Mucosa of descending colon (tissue), 3 donors: ENCODE measurements at places on chromosomes 3 and 15.

DNA sequence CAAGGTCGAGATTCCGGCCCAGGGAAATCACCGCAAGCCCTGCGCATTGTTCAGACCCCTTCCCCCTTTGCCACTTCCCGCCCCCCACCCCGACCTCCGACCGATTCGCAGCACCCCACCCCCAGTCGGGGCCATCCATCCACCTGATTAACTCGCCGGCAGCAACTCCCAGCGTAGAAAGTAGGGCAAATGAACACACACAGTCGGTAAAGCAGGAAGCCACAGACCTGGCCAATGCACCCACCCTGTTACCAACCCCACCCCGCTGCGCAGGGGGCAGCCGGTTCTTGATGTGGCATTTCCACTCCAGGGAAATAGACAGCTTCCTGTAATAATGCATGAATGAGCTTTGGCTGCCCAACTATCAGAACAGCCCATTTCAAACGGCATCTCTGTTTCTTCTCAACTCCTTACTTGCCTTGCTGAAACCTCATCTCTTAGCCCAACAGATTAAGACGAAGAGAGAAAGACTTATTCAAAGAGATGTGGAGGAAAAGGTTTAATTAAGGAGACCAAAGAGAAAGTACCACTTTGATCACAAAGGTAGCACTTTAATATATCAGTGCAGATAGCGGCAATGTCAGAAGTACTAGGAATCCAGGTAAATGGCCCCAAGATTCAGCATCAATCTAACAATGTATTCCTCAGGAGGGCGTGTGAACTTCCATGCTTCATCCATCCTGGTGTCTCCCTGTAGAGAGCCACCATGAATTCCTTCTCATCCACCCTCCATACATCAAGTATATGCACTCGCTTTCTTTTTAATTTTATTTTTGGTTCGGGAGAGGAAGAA, 1.9 kb downstream of the TNIK start:
- peak; percentile 79 for DNase-seq

DNA sequence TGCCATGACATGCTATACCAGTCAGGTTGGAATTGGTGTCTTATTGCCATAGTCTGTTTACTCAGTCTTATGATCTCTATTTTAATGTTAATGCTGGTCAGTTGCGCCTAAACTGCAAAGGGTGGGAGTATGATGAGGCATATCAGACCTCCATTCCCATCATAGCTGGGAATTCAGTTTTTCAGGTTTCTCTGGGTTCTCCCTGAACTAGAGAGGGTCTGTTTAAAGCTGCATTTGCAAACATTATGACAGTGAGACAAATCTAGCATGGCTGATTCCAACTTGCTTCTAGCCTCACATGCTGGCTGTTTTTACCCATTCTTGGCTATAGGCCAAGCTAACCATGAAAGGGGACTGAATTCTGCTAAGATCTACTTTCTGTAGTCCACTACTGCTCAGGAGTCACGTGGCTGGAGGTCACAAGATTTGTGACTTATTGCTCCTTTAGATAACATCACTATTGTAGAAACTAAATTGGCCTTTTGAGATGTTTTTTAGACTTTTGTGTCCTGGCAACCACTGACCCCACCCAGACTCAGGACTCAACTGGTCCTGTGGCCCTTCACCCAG, 96.5 kb downstream of the TGFBR2 start:
- no peak for DNase-seq

DNA sequence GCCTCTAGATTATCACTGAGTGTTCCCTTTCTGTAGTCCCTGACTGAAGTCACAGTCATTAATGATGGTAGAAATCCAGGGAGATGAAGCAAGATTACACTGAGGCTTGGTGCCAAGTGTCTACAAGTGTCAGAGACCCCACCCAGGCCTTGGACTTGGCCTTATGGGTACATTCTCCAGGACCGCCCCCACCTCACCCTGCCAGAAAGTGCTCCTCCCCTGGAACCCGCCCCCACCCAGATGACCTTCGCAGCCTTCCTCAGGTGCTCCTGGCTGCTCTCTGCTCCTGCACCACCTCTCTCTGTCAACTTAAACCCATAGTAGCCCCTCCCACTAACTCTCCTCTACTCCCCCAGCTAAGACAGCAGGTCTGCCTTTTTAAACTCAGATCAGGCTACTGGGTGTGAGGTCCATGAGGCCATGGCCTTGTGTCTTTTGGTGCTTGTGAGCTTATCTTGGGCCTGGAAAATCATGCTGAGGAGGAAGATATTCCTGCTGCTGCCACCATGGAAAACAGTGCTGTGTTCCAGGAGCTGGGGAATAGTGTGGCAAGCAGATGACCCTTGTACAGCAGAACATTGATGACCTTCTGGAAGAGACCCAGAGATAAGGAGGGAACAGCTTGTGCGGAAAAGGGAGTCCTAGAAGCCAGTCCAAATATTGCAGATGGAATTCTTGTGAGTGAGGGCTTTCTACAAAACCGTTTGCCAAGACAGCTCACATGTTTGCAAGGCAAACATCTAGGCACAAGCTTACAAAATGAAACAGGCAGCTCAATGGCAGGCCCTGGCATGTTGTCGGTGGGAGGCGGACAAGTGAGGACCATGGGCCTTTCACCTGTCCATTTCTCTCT, 40.3 kb upstream of the NDUFB4 start:
- peak; percentile 51 for DNase-seq

DNA sequence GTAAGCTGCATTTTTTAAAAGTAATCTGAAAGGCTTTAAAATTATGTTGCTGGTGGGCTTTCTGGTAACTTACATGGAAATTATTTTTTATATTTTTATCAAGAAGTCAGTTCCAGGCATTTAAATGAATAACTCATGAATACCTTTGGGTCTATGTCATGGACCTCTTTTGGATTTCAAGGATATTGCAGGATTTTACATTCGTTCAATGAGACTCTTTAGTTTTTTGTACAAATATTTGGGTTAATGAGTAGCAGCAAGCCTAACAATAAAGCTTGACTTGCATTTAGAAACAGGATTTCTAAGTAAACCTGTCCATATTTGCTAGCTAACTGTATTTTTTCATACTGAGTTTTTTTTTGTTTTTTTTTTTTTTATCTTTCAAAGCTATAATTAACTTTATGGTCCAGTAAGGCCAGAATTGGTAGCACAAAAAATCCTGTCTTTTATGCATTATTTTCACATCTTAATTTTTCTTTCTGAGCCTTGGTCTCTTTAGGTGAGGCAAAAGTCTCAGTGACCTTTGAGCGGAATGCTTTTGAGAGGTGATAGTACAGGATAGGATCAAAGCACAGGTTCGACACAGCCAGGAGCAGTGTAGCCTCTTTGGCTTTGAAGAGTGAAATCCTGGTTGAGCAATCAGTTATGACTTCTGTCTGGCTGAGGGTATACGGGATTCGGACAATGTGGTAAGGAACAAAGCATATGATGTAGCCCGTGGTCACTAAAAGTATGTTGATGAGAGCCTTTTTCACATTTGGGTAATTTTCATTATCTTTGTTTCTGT, 4.8 kb downstream of the GPR171 start:
- no peak for DNase-seq

DNA sequence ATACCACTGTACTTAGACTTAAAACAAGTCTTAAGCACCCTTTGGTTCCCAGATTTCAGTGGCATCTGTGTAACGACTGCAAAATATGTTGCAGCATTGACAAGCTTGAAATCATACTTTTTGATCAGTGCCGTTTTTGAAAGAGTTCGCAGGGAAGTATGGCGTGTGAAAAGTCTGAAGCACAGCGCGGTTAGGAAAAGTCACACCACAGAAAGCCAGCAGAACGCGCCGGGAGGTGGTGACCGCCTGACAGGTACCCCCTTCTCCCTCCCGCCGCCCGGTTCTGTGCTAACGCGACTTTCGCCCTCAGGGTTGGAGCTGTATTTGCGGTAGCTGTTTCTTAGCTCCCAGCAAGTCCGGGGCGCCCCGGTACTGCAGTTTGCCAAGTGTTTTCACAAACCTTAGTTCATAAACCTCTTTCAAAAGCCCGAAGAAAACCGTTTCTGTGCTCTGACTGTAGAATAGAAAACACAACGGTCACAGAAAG, 481 bp upstream of the CRYBG3 start:
- peak; percentile 65 for DNase-seq

DNA sequence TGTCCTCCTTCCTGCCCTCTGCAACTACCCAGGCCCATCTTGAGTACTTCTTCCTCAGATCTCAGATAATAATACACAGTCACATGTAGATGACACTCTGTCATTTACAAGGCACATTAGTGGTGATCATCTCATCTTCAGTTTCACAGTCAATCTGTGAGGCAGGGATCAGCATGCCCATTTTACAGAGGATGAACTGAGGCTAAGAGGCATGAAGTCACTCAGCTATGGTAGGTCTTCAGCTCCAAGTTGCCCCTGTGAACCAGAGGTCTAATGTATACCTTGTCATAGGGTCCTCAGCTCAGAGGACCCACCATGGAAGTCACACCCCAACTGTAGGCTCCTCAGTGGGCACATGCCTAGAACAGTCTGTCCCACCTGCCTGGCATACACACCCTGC, 4.2 kb upstream of the CILP start:
- DNase-seq, result no peak

DNA sequence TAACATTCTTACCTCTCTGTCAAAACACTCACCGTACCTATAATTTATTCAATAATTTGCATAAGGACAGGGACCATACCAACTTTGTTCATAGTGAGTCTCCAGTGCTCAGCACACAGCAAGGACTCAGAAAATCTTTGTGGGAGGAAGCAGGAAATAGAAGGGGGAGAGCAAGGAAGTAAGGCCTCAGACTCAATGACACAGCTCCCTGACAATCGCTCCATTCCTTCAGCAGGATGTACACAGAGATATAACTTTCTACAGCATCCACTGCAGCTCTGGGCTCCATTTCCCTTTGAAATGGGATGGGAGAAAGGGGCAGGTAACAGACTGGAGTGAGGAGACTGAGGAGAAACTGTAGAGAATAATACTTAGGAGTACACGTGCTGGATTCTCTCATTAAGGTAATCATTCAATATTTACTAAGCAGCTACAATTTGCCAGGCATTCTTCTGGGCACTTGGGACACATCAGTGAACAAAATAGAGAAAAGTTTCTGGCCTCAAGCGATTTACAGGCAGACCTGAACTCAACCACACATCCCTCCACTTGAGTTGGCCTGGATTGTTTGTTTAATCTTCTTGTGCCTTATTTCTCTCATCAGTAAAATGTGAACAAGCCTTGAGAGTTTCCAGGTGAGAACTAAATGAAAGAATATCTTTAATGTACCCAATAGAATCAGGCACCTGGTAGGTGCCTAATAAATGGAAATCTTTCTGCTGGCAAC, 330.3 kb upstream of the THBS1 start:
- DNase-seq, result no peak

GRCh38 chr3:122628567-122628966, 51.1 kb downstream of the PARP15 start:
- no peak for DNase-seq

GRCh38 chr3:177776661-177777101, 579.4 kb upstream of the TBL1XR1 start:
- DNase-seq, result no peak

DNA sequence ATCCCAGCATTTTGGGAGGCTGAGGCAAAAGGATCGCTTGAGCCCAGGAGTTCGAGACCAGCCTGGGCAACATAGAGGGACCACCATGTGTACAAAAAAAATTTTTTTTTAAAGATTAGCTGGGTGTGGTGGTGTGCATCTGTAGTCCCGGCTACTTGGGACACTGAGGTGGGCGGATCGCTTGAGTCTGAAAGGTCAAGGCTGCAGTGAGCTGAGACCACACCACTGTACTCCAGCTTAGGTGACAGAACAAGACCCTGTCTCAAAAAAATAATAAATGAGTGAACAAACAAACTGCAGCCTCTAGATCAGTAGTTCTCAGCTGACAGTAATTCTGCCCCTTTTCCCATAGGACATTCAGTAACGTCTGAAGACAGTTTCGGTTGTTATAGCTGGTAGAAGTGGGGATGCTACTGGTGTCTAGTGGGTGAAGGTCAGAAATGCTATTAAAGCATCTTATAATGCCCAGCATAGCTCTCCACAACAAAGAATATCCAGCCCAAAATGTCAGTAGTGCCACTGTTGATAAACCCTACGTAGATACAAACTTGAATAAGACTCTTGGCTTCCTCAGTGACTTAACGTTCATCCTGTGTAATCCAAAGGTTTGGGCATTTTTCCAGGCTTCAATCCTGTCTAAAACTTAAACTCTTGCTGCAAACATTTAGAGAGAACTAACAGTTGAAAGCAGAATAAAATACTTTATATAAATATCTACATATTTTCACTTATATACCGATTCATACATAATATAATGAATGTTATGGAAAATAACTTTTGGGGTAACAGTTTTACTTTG, 10.6 kb downstream of the SMC4 start:
- no peak for DNase-seq

DNA sequence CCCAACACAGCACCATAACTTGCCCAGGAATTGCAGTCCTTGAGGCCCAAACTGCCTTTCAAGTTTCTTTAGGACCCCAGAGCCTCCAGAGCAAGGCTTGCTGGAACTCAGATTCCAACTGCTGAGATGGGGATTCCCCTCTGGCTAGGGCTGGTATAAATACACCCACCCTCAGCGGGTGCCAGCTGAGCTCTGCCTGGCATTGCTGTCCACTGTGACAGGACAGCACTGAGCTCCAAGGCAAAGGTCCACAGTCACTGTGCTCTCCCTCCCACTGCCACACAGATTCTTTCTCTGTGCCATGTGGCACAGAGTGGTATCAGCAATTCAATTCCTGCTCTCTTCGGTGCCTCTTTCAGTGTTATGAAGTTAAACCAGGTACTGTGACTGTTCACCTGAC, 304.2 kb upstream of the LMCD1 start:
- no peak for DNase-seq

- DNase-seq, result no peak
Measured at GRCh38 chr3:2741516-2741915, 368.7 kb downstream of the IL5RA start.

- DNase-seq, result peak; percentile 48
Measured at GRCh38 chr3:38649500-38650247, at the start of gene SCN5A. Gene SCN5A (minus strand): TSS chr3:38649687. CDS start chr3:38633307, 16,380 bp downstream.

GRCh38 chr15:70308735-70309434, 211.2 kb upstream of the TLE3 start:
- DNase-seq, result no peak

DNA sequence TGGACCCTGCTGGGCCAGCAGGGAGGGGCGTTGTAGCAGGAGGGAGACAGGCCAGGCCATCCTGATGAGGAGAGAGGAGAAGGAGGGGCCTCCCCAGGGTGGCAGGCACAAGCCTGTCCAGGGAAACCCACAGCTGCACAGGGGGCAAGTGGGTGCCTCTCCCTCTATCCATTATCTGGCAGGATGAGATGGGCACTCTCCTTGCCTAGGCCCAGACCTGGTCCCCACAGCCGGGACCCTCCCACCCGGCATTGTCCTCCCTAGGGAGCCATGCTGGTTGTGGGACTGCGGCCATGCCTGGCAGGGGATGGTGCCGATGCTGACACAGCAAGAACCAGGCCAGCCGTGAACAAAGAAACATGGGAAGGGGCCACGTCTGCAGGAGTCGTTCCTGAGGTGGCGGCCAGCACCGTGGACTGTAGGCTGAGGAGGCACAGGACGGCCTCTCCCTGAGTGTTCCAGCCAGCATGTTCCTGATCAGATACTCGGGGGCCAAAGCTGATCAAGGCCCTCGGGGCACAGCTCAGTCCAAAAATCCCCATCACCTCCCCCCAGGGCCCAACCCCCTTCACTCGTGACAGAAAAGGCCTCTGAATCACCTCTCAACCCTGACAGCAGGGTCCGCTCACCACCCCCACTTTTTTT, 19.2 kb upstream of the CYP11A1 start:
- DNase-seq, result peak; percentile 17

- no peak for DNase-seq
Measured at GRCh38 chr15:101115786-101116680, 135.8 kb downstream of the CHSY1 start.
